ENCODE measurements at places on chromosomes 1 and 21.

DNA sequence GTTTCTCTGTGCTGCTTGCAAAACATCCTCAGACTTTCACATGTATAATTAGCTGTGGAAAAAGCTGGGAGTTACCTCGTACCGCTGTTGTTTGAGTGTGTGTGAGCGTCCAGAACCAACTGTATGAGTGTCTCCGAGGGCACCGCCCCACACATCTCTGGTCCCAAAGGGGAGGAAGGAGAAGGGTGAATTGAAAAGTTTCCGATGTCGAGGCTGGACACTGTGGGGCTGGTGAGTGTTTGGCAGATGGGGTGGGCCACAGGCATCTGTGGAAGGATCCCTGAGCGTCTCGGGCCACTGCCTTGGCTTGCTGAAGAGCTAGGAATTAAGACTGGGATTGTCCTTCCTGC is 1.2 kb downstream of the ATP2B4 start:
- DNase-seq: no peak

DNA sequence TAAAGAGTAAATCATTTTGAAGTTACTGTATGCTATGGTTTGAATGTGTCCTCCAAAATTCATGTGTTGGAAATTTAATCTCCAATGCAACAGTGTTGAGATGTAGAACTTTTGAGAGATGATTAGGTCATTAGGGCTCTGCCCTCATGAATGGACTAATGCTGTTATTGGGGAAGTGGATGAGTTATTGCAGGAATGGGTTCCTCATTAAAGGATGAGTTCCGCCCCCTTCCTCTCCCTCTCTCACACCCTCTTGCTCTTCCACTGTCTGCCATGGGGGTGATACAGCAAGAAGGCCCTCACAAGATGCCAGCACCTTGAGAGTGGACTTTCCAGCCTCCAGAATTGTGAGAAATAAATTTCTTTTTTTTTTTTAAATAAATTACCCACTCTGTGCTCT is 97.6 kb downstream of the ATP1A1 start:
- no peak for DNase-seq

DNA sequence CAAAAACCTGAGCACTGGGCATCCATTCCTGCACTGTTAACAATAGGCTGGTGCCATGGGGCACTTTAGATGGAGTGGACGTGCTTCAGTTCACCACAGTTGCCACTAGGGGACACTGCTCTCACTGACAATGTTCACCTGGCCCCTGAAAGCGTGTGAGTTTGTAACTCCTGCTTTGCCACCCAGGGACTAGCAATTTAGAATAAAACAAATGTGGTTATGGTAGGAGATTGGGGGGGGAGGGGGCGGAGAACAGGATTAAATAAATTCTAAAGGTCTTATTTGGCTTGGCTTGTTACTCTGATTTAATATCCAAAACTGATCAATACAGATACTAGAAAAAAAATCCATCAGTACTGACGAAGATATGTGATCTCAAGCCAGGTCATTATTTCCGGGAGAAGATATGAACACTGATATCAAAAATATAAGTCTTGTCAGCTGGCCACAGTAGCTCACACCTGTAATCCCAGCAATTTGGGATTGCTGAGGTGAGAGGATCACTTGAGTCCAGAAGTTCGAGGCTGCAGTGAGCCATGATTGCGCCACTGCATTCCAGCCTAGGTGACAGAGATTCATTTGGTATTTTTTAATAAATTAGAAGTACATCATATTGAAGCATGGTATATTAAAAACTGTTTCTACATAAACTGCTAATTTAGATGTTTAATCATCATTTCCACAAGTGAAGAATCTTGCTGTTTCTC is 23.2 kb downstream of the INTS7 start:
- DNase-seq: peak; percentile 53

DNA sequence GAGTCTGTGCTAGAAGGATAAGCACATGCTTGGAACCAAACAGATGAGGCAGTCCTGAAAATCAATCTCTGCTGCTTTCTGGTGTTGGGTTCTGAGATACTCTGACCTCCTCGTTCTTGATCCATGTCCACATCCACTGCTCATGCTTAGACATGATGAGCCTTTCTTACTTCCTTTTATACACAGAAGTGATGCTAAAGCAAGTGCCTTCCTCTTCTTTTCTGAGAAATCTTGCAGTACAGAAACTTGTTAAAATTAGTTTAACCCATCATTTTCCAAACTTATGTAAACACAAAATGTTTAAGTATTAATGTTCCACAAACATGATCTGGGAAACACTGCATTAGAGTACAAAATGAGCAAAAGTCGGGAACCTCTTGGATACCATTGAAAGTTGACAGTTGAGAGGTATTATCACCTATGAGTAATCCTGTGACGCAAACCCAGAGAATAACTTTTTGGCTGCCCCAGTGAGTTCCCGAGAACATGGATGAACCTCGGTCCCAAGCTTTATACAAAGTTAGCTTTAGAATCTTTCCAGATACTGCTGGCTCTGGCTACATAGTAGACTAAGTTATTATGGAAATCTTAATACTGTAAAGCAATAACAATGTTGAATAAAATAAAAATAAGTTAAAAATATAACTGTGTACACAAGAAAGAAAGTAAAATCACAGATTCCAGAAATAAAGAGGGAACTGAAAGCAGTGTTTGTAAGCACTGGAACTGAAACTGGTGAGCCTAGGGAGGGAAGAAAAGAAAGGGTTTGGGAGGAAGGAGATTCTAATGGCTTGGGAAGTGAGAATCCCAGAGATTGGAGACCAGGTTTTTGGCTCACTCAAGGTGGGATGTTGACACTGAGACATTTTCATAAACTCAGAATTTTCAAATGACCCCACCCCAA is 429.3 kb upstream of the RUNX1 start:
- no peak for DNase-seq

GRCh38 chr1:59105548-59106507 is 191.1 kb upstream of the FGGY start:
- DNase-seq: no peak

DNA sequence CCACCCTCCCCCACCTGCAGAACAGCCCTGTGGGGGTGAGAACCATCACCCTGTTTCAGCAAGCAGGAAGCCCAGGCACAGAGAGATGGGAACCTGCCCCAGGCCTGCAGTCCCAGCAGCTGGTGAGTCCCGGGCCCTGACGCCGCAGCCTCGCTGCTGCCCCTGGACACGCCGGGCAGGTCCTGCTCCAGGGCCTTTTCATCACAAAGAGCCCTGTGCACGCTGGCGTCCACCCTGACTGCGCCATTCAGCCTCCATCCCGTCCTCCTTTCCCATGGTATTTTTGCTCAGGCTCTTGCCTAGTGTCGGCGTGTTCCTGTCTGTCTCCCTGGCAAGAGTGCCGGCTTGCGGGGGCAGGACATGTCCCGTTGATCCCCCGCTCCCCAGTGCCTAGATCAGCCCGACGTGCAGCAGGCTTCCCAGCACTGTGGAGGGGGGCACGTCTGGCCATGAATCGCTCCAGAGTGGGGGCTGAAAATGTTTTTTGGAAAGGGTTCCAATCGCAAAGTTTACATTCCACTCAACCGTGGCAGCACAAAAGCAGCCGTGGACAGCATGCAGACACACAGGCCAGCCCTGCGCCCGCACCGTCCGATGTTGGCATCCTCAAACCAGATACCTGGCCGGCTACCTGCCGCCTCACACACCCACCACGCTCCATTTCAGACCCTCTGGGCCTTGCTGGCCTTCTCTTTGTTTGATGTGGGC is 6.3 kb upstream of the TTC34 start:
- no peak for DNase-seq

GRCh38 chr1:193952778-193953374 is 766.5 kb upstream of the B3GALT2 start:
- no peak for DNase-seq

DNA sequence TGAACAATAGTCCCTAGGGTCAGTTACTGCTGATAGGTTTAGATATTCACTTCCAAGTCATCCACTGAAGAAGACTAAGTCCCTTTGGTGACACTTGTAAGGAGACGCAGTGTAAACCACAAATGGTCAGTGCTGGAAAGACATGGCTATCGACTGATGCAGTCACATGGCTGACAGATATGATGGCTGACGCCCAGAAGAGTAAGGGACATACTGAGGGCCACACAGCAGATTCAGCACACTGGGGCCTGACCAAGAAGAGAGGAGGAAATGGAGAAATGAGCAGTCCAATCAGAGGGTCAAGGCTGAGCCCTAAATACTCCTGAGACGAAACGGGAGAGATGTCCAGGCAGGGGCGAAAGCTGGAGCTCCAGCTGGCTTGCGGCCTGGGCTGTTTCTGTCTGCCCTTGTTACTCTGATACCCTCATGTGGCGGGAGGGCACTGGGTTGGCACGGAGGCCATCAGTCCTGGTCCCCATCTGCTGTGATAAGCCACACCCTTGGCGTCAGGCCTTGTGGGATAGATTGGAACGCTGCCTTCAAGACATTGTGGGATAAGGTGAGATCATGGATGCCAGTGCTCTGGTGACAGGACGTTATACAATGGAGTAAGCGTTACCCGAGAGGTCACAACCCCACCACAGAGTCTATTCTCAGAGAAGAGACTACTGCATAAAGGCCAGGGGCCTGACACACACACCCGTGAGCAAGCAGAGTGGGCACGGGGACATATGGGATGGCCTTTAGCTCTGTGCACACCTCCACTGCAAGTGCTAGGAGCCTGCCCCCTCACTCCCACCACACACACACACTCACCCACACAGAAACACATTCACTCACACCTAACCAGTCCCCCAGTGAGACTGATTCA is 158.4 kb downstream of the TRABD2B start:
- DNase-seq: no peak

- no peak for DNase-seq
Measured at GRCh38 chr1:98398092-98398491, 263.4 kb upstream of the SNX7 start.

Data from activated CD4-positive, alpha-beta T cell treated with anti-CD3 and anti-CD28 coated beads for 4 hours (primary cell).